Kidney tubule cell (primary cell): ENCODE measurements at places on chromosomes 16 and 17.

GRCh38 chr17:78541488-78542206 is 35.5 kb downstream of the DNAH17 start:
- DNase-seq = peak; percentile 41

DNA sequence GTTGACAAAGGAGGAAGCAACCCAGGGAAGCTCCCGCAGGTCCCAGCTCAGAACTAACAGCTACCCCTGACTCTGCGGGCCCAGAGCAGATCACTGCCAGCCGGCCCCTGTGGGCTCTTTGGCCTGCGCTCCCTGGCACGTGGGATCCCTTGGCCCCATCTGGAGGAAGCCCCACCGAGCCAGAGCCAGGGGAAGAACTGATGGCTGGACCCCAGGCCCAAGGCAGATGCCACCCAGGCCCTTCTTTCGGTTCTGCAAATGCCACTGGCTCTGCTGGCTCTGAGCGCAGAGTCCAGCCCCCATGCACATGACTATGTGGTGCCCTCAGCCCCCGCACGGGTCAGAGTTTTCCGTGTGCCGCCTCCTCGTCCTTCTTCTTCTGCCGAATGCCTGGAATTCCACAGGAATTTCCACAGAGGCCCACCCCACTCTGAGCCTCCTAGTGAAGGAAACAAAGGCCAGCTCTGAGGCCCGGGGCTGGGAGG is 35.8 kb upstream of the SNN start:
- DNase-seq = peak; percentile 78

GRCh38 chr17:63387656-63388340 is 58.3 kb downstream of the CYB561 start:
- DNase-seq = no peak

GRCh38 chr16:86664522-86665318 is 86.4 kb downstream of the FOXL1 start:
- DNase-seq = peak; percentile 98

DNA sequence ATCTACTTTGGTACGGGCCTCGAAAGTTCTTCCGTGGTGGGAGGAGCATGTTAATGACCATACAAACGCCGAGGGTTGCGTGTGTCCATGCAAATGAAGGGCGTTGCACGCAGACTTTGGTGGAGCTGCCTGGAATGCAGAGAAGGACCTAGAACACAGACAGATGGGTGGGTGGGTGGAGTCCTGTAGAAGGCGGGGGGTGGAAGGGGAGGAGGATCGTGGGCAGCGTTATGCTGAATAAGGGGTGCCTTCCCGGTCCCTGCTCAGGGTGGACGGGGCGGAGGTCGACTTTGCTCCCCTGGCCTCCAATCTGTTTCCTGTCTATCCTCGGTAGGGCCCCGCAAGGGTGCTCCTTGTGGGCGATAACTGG is 795 bp upstream of the PAQR4 start:
- no peak for DNase-seq

GRCh38 chr16:50924759-50925545 is 183.1 kb downstream of the CYLD start:
- no peak for DNase-seq

DNA sequence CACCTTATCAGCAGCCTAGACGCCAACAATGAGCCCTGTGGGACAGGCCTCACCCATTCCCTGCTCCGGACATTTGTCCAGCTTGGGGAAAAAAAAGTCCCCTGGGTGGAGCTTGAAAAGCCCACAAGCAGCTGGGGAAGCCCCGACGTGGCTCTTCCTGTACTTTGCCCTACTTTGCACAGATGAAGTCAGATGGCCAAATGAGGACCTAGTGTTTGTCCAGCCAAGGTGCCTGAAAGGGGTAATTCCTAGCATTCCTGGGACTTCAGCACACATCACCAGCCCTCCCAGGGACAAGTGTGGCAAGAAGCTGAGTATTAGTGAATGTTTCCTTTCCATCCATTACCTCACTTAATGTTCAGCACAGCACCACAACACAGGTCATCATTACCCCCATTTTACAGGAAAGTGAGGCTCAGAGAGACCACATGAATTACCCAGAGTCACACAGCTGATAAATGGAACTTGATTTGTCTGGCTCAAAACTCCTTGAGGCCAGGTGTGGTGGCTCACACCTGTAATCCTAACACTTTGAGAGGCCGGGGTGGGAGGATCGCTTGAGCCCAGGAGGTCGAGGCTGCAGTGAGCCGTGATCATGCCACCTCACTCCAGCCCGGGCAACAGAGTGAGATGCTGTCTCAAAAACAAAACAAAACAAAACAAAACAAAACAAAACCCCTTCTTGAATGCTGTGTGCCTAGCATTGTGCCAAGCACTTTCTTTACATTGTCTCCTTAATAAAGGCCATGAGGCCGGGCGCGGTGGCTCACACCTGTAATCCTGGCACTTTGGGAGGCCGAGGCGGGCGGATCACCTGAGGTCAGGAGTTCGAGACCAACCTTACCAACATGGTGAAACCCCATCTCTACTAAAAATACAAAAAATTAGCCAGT is 19.9 kb upstream of the PLLP start:
- DNase-seq = peak; percentile 99

DNA sequence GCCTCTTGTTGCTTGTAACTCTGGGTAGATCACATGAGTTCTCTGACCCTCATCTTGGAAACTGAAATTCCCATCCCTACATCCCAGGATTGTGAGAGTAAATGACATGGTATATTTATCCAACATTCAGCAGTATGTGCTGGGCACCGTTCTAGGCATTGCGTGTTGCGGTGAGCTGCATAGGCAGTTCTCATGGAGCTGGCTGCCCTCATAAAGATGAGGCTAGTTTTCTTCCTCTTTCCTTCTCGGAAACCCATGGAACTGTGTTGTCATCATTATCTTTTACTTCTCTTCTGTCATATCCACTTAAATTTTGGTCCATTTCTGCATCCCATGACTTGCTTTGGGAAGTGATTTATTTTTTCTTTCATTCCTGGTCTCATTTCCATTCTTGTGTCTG is 17.2 kb downstream of the CMIP start:
- no peak for DNase-seq

GRCh38 chr17:18105595-18105994 is 3.0 kb upstream of the MYO15A start:
- no peak for DNase-seq

GRCh38 chr17:30396129-30396528 is 17.4 kb downstream of the CPD start:
- DNase-seq = no peak

- no peak for DNase-seq
Observed at GRCh38 chr16:23092801-23093117, 56.5 kb downstream of the USP31 start.

GRCh38 chr17:11326492-11326891 is 85.5 kb downstream of the SHISA6 start:
- DNase-seq = no peak

- no peak for DNase-seq
Observed at GRCh38 chr17:19750020-19750572, 2.0 kb upstream of the ALDH3A1 start.

DNA sequence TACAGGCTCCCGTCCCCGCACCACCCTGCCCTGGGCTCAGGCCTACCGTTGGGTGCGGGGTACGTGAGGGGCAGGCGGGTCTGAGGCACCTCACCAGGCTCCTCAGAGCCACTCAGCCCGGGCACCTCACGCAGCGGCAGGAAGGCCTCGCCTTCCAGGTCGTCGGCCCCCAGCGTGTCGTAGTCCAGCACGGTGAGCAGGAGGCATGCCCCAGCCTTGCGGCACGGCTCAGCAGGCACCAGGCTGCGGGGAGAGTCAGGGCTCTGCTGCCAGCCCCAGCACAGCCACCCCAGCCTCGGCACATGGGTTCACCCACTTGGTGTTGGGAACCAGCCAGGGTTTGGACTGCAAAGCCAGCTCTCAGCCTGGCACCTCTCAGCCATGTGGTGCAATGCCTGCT is 15.5 kb downstream of the UNC13D start:
- no peak for DNase-seq

DNA sequence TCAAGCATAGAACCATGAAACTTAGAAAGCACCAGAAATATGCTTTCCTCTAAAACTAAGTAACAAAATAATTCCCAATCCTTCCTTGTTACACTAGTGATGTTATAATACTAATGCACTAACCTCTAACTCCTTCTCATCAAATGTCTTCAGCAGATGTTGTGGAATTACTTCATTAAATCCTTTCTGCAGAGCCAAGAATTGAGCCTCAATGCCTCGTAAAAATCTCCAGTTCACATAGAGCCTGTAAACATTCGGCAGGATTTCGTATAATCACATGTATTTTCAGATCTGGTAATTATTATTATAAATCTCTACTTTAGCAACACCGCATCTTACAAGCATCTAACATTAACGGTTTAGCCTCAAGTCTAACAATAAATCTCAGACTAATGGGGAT is 44.7 kb downstream of the CEP95 start:
- DNase-seq = no peak

DNA sequence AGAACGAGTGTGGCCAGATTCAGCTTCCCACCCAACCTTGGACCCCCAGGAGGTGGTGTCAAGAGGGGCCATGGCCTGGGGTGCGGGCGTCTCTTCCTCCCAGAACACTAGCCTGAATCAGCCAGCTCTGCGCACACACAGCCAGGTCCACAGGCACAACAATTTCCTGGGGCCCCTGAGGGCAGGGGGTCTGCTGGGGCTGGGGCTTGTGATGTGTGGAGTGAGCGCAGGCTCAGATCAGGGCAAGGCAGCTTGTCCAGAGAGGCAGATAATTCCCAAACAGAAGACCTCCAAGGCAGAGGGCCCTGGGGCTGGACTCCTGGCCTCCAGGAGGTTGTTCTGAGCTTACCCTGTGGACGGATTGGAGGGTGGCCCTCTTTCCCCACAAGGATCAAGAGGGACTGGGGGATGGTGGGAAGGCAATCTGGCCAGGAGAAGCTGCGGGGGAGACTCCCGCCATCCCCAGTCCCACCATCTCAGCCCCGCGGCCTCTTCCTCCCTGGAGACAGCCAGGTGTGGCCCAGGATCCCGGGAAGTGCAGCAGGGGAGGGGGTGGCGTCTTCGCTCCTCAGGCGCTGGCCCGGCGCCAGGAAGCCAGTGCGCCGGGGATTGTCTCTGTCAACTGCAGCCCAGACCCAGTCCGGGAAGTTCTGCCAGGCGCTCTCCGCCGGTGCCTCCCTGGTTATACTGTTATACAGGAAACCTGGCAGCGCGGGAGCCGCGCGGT is 52.0 kb upstream of the AMZ2 start:
- peak; percentile 44 for DNase-seq

DNA sequence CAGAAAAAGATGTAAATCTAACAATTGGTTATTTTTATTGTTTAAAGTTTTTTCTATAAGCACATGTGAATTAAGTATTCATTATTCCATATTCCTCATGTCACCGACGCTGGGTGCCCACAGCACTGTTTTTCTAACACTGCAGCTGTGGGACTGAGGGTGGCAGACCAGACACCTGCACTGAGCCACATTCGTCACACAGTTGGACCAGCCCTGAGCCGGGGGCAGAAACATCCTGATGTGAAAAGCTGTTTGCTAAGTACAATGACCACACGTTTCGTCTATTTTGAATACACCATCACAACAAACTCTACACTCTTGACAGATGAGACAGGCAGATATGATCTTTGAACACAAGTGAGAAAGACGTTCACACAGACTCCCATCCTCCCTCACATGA is 749.5 kb downstream of the KCNJ18 start:
- DNase-seq = no peak

DNA sequence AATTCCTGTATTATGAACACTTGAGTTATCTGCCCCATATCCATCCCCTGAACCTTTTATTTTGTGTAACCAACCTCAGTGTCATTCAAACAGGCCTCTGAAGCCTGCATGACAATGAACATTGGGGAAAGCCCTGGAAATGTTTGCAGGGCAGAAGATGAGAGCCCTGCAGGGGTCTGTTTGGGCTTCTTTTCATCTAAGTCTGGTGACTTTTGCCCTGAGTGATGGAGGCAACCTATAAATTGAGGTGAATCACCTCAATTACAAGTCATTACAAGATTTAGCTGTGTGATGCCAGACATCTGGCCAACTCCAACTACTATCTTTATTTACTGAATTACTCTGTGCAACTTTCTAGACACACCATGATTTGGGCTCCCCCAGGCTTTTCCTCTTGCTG is 189.2 kb downstream of the MAF start:
- no peak for DNase-seq

GRCh38 chr17:44170499-44171201 is at the start of gene ASB16:
Gene ASB16, plus strand, starts transcription at chr17:44170704. Its CDS starts 86 bp downstream, at chr17:44170790.
- peak; percentile 28 for DNase-seq

DNA sequence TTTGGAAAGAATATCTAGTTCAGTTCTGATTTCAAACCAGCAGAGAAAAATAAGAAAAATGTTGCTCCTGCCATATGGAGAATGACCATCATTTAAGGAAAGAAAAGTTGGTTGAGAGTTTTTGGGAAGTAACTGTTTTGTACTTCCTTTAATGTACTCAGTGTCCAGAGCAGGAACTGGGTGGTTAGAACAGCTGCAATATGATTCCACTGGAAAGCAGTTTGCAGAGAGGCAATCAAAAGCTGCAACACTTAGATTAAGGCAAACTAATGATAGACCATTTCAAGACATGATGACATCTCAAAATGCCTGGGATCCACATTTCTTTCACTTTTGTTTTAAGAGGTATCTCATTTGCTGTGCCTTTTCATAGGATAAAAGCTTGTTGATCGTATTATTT is 313.3 kb upstream of the HSBP1 start:
- DNase-seq = no peak

DNA sequence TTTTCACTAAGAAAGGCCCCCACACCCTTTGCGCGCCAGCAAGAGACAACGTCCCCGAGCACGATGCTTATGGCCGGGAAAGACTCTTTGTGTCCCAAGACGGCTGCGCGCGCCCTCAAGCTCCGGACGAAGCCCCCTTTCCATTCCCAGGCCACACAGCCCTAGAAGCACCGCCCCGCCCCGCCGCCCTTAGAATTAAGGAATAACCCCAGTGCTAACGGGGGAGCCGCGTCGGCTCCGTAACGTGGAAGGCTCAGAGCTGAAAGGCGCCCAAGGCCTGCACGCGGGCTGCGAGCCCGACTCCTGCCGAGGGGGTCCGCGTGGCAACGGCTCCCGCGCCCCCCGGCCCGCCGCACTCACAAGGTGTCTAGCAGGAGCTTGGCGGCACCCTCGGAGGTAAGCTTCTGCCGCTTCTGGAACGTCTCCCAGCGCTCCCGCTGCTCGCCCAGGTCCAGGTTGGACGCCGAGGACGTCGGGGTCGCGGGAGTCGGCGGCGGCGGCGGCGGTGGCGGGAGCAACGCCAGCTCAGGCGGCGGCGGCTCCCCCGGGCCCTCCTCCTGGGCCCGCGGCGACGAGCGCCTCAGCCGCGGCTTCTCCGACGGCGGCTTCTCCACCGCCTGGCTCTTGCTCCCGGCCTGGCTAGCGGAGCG is 477 bp downstream of the CENPV start:
- peak; percentile 27 for DNase-seq

DNA sequence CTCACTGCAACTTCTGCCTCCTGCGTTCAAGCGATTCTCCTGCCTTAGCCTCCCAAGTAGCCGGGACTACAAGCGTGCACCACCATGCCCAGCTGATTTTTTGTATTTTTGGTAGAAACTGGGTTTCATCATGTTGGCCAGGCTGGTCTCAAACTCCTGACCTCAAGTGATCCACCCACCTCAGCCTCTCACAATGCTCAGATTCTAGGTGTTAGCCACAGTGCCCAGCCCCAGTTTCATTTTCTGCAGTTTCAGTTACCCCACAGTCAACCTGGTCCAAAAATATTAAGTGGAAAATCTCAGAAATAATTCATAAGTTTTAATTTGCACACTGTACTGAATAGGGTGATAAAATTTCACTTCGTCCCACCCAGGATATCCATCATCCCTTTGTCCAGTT is 28.7 kb downstream of the KNOP1 start:
- no peak for DNase-seq
